ENCODE measurements at places on chromosomes 13 and 19. TPM values are rescaled to one million over a fixed set of nuclear protein-coding genes. Genes with fewer than 3 reads are reported as not detected.

PRKCG gene
- total RNA-seq, result 5.9 TPM

MPV17L2 gene
- total RNA-seq, result 11.2 TPM

DNA sequence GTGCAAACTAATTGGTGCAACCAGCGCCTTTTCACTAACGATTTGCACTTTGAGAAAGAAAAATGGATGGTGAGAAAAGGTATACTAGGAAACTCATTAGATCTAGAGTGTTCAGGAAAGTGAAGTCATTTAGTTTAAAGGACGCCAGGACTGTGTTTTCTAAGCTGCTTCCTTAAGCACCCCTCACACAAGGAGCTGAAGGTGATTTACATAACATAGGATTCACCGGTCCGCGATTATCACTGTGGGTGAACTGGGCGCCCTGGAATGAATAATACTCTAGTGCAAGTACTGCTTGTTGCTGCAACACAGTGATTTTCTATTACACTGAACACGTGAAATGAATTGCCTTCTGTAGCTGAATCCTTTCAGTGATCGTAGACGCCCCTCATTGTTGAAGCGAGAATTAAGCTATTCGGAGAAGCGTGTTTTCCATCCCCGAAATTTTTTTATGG lies 2.6 kb upstream of the MAB21L1 start:
- DNase-seq, result no peak

GRCh38 chr19:50051964-50052363 lies 26.2 kb downstream of the ZNF473 start:
- no peak for DNase-seq

Measured in PC-9 (cell line).